ENCODE measurements at places on chromosomes 16 and 17.

GRCh38 chr17:69335058-69335457, 8.1 kb upstream of the ABCA5 start:
- DNase-seq: no peak

GRCh38 chr16:60302261-60302660, 1568.1 kb upstream of the GOT2 start:
- no peak for DNase-seq

GRCh38 chr16:84752600-84752999, 52.8 kb downstream of the USP10 start:
- no peak for DNase-seq

- DNase-seq: no peak
Observed at GRCh38 chr16:64417711-64418227, 704.1 kb downstream of the CDH11 start.

DNA sequence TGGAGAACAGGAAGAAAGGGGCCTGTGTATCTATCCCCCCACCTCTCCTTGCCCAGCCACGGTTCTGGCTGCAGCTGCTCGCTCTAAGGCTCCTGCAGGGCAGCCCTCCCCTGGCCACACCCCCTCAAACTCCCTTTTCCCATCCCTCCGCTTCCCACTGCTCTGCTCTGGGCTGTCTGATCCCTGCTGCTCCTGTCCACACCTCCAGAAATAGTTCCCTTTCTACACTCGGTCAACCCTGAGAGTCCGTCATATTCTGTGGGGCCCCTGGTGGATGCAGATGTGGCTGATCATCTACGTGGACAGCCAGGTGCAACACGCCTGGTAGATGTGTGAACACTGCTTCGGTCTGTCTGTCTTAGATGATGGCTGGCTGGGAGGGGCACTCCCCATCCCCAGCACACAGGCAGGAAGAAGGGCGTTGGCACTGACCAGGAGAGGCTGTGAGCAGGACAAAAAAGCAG, 19.3 kb upstream of the KRT19 start:
- DNase-seq: no peak

DNA sequence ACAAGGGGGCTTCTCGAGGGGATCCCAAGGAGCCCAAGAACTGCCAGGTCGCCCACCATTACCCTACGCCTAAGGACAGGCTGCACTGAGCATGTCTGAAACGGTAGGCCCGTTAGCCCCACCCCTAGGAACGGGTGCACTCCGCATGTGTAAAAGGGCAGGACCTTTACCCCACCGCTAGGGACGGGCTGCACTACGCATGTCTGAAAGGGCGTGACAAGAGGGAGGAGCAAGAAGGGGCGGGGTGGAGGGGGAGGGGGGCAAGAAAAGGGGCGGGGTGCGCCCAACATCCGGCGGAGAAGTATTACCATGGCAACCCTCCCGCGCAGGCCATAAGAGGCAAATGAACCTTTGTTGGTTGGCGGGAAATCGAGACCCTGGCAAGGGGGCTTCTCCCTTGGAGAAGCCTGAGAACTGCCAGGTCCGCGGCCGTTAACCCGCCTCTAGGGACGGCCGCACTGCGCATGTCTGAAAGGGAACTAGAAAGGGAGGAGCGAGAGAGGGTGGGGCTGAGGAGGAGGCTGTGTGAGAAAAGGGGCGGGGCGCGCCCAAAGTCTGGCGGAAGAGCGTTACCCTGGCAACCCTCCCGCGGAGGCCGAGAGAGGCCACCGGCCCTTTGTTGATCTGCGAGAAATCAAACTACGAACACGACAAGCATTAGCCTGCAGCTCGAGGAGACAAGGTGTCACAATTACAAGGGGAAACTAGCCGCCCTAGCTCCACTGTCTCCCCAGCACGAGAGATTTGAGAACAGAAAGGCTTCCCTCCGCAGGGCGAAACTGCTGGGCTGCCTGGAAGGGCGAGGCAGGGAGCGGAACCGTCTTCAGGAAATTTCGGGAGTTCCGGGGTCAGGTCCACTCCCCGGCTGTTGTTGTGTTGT, 2046.8 kb downstream of the TP53TG3F start:
- no peak for DNase-seq

DNA sequence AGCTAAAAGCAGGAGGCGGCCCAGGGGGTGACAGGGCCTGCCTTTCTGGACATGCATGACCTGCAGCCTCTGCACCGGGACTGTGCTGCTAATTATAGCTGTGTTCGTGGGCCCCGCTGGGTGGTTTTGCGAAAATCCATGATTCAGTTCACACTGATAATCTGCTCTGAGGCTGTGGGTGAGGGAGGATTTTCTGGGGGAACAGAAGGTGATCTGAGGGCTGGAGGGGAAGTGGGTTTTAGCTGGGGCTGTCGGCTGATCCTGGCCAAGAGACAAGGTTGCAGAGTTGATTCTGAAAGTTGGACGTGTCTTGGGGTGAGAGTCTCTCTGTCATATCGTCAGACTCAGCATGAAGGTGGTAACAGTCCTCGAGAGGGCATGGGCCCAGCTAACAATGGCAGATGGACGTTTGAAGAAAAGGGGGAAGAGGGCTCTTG, 187.5 kb upstream of the ZNF469 start:
- no peak for DNase-seq

GRCh38 chr17:50927287-50927686, 61.1 kb upstream of the TOB1 start:
- DNase-seq: no peak

DNA sequence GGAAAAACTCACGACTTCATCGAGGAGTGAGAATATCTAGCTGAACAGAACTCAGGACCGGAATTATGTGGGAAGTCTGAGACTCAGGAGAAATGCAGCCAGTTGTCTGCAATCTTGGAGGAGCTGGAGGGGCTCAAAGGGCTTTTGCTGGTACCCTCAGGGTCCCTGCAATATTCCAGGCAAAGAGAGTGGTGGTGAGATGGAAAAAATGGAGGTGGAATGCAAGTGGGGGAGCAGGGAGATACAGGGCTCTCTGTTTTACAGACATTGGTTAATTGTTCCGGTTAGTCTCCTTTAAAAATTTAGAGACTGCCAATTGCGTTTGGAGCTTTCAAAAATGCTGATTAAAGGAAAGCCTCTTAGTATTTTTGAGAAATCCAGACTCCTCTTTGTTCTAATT, 18.2 kb upstream of the HP start:
- DNase-seq: no peak

DNA sequence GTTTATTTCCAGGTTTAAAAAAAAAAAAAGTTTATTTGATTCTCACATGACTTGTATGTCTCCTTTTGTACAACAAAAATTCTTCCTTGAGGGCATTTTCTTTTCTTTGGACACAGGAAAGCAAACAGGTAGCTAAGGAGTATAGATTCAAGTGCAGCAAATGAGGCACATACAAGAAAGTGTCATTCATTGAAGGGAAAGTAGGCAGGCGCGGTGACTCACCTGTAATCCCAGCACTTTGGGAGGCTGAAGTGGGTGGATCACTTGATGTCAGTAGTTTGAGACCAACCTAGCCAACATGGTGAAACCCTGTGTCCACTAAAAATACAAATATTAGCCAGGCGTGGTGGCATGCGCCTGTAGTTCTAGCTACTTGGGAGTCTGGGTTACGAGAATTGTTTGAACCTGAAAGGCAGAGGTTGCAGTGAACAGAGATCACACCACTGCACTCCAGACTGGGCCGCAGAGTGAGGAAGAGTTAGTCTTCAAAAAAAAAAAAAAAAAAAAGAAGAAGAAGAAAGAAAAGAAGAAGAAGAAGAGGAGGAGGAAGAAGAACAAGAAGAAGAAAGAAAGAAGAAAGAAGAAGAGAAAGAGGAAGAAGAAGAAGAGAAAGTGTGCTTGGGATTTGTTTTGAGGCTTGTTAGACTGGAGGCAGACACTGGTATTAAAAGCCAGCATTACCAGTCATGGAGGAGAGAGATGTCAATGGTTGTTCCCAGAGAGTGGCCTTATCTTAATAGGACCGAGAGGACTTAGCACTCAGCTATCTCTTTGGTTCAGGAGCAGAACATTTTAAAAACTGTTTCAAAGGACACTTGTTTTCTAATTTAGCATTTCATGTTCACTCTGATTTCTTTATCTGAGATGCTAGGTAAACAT, 19.7 kb downstream of the GINS3 start:
- no peak for DNase-seq

DNA sequence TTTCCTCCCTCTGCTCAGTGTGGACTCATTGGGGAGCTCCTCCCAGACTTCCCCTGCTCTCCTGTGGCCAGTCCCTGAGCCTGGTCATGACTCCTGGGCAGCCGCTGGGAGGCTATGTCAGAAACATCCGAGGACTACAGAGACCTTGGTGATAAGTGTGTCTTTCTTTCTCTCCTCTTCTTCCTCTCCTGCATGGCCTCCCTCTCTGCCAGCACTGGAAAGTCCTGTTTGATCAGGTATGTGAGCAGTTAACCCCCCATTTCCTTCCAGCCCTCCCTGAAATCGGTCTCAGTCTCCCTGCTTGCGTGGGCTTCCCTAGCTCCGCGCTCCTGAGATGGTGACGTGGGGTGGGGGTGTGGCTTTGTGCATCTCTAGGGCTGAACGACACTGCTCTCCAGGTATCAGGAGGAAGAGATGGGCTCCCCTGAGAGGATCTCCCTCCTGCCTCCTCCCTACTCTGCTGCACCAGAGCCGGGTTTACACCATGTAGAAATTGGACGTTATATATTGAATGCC, 2.1 kb downstream of the RHBDL3 start:
- DNase-seq: no peak

DNA sequence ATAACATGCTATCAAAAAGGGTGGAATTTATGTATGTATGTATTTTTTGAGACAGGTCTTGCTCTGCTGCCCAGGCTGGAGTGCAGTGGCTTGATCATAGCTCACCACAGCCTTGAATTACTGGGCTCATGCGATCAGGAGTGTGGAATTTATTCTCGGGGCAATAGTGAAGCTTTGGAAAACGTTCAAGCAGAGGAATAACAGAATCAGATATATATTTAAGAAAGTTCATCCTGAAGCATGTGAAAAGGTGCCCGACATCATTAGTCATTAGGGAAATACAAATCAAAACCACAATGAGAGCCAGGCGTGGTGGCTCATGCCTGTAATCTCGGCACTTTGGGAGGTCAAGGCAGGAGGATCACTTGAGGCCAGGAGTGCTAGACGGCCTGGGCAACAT, 7.7 kb upstream of the ITGAE start:
- no peak for DNase-seq

Data from stimulated activated CD8-positive, alpha-beta memory T cell treated with anti-CD3 and anti-CD28 coated beads, Interleukin-7, amount 100 ng/mL, for 48 hours (primary cell).